ENCODE measurements at places on chromosomes 2 and 18.

DNA sequence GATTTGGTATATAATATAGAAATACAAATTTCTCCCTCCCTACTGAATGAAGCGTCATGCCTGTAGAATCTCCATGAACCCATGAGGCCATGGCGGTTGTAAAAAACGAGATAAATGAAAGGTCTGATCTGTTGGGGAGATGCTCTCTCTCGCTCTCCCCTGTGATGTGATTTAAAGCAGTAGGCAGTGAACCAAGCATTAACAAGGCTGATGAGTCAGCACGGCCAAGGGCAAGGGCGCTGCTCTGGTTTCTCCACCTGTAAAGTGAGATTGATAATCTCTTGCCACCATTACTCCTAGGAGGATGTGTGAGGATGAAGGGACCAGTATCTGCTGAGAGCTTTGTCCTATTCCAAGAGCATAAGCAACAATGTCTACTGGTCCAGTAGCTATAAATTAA lies 553.3 kb downstream of the CMPK2 start:
- DNase-seq: no peak

DNA sequence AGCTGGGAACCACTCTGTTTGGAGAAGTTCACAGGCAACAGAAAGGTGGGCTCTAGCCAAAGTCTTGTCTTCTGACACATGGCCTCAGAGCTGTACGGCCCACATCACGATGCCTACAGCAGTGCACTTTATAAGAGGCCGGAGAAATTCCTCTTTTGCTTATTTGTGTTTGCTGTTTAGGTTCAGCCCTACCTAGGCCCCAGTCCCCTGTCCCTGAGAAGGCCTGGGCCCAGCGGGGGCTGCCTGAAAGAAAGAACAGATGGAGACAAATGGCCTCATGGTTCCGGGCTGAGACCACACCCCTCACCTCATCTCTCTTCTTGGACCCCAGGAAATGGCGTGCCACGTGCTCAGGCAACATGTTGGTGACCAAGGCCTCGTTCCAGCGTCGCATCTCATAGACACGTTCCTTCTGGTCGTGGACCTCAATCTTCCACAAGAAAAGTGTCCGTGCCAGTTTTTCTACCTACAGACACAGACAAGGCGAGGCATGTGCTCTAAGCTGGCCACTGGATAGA lies 30.9 kb downstream of the CENPO start:
- DNase-seq: no peak

GRCh38 chr2:99780276-99780675 lies 290.5 kb upstream of the REV1 start:
- no peak for DNase-seq

- no peak for DNase-seq
Observed at GRCh38 chr18:79384834-79385233, 10.9 kb upstream of the NFATC1 start.

- no peak for DNase-seq
Observed at GRCh38 chr2:128622371-128622770, 303.7 kb upstream of the HS6ST1 start.

- no peak for DNase-seq
Observed at GRCh38 chr2:12006850-12007249, 260.4 kb downstream of the LPIN1 start.

DNA sequence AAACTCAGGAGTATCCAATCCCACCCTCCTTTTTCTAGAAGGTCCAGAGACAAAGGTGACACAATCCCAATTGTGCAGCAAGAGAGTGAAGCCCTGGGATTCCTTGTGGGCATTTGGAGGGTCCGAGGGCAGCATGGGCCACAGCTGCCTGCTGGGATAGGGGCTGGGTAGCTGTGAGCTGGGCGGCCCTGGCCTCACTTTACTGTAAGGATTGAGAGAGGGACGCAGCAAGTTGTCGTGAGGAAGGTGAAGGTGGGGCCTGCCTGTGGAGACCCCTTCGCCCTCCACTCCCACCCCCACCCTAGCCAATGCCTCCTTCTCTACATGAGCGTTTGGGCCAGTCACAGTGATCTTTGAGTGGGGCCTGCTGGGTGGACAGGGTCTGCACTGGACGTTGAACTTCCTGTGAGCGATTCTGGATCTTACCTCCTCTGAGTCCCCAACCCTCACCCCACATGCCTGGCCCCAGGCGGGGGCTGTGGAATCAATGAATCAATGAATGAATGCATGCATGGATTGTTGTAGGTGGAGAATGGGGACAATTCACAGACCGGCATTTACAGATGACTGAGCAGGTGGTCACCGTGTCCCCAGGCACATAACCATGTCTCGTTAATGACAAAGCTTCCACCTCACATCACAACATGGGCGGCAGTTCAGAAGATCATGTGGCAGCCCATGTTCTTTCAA lies 107.2 kb downstream of the INHBB start:
- DNase-seq: no peak

DNA sequence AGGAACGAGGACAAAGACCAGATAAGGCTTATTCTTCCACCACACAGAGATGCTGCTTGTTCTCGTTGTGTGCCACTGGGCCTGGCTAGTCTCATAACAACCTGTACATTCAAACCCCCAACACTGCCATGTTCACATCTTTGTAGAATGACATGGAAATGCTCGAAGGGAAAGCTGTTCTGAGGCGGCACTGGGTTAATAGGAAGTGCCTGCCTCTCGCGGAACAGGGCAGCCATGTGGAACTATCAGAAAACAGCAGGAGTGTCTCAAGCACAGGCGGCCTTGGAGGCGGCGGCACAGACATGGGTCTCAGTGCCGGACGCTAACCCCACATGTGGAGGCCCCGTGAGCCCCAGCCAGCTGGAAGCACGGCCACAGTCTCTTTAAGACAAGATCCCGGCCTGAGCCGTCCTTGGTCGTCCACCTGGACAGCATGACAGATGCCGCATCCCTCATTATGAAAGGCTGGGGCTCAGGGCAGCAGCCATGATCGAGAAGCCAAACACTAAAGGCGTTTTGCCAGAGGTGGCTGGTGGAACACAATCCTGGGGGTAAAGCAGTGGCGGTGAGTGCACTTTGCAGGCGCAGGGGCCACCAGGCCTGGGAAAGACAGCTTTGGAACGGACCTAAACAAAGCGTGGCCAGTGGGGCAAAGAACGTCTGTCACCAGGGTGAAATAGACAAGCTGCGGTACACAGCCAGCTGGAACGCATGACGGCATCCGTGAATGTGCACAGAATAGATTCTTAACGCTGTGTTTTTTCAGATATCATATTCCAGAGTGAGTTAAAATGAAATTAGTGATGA lies 161.0 kb downstream of the HDAC4 start:
- DNase-seq: no peak

GRCh38 chr18:35933982-35934381 lies 38.5 kb upstream of the RMP24 start:
- DNase-seq: no peak

DNA sequence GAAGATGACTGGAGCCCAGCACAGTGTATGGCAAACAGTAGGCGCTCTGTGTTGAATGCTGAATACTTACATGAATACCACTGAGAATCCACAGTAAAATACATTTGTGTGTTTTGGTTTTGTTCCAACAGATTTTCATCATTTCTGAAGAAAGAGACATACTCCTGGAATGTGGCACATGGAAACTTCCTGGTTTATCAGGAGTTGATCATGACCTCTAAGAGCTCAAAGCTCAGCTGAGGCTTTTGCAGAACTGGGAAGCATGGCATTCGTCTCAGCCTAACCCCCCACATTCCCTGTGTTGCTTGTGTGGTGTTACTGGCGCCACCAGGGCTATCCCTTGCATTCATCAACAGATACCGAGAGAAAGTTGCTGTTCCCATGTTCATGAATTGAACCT lies 316.9 kb upstream of the REV1 start:
- DNase-seq: no peak

GRCh38 chr2:187529977-187530721 lies 24.1 kb downstream of the TFPI start:
- DNase-seq: no peak

DNA sequence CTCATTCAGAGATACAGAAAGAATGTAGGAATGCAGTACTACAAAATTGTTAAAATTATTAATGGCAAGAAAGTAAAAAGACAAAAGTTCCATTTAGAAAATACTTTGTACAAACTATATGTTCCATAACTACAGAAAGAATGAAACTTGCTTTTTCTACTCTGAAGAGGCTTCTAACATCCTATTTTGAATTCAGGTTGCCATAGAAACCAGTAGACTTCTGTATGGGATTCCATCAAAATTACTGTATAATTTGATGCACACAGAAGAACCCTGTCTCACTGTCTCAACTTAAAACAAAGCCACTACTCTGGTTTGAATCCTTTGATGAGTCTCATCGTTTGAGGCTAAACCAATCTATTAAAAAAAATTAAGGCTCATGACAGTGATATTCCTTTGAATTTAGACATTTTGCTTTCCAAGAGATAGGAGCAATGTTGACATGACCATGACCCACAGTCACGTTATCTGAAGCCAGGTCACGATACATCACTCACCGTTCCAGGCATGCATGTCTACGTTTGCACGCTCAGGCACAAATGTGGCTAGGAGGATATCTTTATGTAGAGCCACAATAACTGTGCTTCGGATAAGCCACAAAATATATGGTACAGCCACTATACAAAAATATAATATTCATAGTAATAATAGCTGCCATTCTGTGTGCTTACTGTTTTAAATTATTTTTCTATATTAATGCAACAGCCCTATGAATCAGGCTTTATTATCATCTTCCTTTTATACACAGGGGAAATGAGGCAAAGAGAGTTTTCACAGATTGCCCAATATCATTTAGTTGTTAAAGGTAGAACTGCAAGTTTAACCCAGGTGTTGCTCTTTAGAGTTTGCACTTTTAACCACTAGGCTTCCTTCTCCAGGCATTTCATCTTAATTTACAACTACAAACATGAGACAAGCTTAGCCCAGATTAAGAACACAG lies 82.4 kb downstream of the CACNB4 start:
- DNase-seq: no peak

GRCh38 chr2:32745191-32745590 lies 117.3 kb downstream of the TTC27 start:
- DNase-seq: no peak

GRCh38 chr2:10388954-10389560 lies 59.1 kb downstream of the ODC1 start:
- no peak for DNase-seq

GRCh38 chr18:55376387-55376786 lies 211.6 kb downstream of the TCF4 start:
- no peak for DNase-seq

- DNase-seq: no peak
Observed at GRCh38 chr2:12964904-12965539, 248.3 kb downstream of the TRIB2 start.

- no peak for DNase-seq
Observed at GRCh38 chr18:75173125-75173432, 35.9 kb downstream of the PTGR3 start.

GRCh38 chr2:200609028-200609614 lies 23.3 kb downstream of the AOX1 start:
- no peak for DNase-seq

GRCh38 chr2:96949701-96950350 lies 36.6 kb downstream of the FAM178B start:
- DNase-seq: no peak

DNA sequence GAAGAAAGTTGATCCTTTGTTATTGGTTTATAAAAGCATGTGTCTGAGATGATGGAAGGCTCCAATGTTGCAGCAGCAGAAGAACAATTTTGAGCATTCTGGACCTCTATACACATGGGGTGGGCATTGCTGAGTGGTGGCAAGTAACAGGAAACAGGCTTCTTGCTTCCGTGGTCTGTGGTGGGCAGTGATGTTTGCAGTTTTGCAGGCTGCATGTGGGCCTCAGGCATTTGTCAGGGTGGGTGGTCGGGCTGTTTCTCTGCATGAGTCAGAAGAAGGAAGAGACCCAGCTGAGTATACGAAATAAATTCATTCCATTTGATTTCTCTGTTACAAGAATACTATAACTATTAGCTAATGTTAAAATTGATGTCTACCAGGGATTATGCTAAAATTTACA lies 239.5 kb upstream of the COL3A1 start:
- DNase-seq: no peak

DNA sequence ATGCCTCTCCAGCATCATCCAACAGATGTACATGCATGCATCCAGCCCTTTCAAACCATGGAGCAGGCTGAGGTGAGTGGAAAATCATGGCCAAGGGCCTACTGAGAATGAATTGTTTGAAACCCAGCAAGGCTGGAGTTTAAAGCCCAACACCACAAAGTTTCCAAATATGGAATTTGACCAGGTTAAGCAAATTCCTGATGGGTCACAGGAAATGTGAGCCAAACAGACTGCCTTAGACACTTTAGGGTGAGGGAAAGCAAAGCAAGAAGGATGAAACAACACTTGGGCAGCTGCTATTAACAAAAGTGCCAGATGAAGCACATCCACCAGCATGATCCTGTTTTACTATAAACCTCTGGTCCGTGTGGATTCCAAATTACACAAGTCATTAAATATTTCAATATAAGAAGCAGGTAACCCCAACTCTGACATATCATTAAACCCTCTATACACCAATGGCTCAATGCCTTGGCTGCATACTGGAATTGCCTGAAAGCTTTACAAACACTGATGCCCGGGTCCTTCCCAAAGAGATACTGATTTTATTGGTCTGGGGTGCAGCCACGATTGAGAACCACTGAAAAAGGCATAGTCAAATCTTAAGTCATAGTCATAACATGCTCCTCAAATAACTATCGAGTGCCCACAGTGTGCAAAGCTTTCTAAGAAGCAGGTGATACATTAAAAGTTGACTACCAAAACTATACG lies 9.1 kb downstream of the KLF7 start:
- DNase-seq: no peak

DNA sequence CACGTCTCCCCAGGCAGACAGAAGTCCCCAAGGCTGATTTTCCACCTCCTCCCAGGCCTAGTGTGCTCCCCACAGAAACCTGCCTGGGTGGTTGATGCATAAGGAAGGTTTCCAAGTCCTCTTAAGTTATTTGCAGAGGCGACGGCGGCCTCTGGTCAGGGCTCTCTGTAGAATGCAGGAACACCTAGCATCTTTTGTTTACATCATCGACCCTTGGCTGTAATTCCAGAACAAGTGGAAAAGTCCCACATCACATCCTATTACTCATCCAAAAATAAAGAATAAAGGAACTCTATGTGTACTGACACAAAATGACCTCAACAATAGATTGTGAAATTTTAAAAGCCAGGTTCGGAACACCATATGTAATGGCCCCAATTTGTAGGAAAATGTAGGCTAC lies 211.1 kb downstream of the ALPK2 start:
- DNase-seq: no peak

DNA sequence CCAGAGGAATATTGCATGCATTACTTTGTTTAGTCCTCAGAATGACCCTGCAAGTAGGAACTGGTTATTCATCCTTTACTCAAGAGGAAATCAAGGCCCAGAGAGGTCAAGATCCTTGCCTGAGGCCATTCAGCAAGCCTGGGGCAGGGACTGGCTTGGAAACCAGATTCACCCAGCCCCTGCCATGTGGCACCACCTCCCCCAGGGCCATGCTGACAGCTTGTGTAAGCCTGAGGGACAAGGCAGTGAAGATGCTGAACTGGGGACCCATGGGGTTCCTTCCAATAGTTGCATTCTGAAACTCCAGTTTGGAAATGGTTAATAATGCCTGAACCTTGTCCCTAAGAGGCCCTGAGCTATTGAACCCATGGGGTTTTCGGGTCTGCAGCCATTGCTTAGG lies 24.2 kb downstream of the TCF7L1 start:
- DNase-seq: no peak

GRCh38 chr2:240922982-240923537 lies 16.9 kb downstream of the CROCC2 start:
- DNase-seq: no peak

- DNase-seq: no peak
Observed at GRCh38 chr2:164514491-164514890, 106.8 kb downstream of the GRB14 start.

GRCh38 chr18:57078614-57079013 lies 68.3 kb upstream of the BOD1L2 start:
- DNase-seq: no peak

GRCh38 chr2:51581636-51582267 lies 549.8 kb upstream of the NRXN1 start:
- no peak for DNase-seq
